NCI-H1417 treated with DMSO at 0.1 percent for 48 hours (cell line): ENCODE measurements at places on chromosomes 1 and 21.
A peak's percentile ranks its signal among the peaks of the same experiment; 100 is the strongest.

DNA sequence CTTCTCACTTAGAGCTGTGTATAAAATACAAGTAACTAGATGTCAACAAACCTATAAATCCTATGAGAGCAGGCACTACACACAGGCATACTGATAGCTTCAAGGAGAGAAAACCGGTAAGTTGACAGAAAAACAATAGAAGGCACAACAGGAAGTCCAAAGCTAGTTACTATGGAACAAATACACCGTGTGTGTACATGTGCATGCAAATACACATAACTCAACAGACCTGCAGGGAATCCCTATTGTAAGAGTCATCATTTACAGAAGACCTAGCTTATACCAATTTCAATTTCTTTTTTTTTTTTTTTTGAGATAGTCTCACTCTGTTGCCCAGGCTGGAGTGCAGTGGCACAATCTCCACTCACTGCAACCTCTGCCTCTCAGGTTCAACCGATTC, 26.3 kb downstream of the JAK1 start:
- peak; percentile 26 for DNase-seq

GRCh38 chr1:227816750-227817446, 1.4 kb downstream of the PRSS38 start:
- no peak for DNase-seq

GRCh38 chr1:149888999-149889289, 10.4 kb upstream of the BOLA1 start:
- DNase-seq = no peak

DNA sequence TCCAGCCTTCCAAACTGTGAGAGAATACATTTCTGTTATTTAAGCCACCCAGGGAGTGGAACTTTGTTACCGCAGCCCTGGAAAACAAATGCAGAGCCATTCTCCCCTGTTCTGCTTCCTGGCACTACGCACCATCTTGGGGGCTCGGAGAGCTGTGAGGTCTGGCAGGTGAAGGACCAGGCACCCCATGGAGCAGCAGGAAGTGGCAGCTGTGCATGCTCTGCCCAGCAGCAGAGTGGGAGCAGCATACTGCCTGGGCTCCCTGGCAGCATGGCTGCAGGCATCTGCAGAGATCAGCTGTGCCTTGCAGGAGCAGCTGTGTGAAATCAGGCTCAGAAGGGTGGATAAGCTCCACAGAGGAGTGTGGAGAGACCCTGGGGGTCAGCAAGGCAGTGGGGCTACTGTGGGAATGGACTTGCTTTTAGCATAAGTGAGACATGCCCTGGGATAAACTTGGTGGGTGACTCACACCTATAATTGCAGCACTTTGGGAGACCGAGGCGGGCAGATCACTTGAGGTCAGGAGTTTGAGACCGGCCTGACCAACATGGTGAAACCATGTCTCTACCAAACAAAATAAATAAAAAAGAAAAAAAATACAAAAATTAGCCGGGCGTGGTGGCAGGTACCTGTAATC, 17.7 kb upstream of the ZSCAN20 start:
- no peak for DNase-seq

DNA sequence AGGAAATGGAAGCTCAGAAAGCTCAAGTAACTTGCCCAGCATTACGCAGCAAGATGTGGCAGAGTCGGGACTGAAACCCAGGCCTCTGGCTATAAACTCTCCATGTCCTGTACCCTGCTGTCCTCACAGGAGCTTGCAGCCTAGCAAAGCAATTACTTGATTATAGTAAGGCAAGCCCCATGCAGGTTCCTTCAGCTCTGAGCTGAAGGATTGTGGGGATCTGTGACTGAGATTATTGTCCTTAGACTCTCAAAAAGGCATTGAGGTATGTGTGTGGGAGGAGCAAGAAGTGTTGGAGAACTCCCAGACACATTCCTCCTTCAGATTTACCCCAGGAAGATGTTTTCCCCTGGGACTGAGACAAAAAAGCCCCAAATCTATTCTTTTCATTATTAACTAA, 124.0 kb upstream of the SPATA6 start:
- no peak for DNase-seq

DNA sequence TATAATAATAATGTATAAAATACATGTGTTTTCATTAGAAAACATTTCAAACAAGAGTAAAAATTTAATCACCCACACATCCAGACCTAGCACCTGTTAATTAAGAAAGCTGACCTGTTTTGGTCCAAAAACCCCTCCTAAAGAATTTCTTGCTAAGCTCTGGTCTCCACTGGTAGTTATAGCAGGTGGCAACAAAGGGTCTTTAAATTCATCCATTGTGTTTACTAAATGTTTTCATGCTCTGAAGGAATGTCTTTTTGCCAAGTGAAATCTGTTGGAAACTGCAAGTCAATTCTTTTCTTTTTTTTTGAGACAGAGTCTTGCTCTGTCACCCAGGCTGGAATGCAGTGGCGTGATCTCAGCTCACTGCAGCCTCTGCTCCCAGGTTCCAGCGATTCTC, 141.1 kb downstream of the ESRRG start:
- DNase-seq = no peak

DNA sequence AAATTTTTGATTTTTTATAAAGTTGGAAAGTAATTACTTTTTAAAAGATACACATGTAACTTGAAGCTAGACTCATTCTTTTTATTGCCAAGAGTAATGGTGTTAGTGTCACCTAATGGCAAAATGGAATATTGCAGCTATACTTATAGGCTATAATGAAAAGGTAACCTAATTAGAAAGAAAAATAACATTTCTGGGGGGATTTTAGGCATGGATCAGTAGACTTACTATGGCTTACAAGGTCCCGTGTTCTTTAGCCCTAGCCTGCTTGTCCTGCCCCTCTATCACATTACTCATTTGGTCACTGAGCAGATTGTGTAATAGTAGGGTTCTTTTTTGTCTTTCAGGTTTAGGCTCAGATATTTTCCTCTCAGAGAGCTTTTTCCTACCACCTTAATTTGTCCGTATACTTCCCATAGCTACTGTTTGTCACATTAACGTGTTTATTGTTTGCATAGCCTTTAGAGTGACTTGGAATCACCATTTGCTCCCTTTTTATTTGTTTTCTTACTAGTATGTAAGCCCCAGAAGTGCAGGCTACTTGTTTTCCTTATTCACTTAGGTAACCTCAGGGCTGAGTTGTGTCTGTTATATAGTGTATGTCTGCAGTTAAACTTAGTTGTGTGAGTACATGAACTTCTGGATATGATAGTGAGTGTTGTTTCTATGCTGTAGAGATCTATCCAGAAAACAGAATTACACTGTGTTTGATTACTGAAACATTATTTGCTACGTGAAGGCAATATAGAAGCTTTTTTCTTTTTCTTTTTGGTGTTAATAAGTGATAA, 58.7 kb downstream of the RABGAP1L start:
- DNase-seq = peak; percentile 14

DNA sequence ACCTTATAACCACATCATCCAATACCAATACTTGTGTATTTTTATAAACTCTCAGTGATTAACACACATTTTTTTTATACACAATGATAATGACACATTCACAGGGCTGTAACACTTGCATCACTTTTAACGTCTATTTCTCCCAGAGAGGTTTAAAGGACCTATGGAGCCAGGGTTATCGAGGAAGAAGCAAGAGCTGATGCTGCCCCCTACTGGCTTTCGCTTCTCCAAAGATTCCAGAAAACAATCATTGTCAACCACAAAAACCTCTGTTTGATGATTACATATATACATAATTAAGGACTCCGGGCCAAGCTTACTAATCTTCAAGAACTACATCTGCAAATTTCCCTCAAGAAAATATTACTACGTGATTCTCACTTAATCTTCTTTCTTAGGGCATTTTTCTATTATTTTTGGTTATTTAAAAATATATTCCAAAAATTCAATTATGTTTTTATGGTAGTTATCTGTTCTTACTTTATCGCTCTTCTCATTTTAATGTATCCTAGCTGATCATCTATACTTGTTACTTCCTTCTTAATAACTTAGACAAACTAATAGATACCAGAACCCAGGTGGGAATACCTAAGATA, 214.5 kb downstream of the VAV3 start:
- peak; percentile 44 for DNase-seq

DNA sequence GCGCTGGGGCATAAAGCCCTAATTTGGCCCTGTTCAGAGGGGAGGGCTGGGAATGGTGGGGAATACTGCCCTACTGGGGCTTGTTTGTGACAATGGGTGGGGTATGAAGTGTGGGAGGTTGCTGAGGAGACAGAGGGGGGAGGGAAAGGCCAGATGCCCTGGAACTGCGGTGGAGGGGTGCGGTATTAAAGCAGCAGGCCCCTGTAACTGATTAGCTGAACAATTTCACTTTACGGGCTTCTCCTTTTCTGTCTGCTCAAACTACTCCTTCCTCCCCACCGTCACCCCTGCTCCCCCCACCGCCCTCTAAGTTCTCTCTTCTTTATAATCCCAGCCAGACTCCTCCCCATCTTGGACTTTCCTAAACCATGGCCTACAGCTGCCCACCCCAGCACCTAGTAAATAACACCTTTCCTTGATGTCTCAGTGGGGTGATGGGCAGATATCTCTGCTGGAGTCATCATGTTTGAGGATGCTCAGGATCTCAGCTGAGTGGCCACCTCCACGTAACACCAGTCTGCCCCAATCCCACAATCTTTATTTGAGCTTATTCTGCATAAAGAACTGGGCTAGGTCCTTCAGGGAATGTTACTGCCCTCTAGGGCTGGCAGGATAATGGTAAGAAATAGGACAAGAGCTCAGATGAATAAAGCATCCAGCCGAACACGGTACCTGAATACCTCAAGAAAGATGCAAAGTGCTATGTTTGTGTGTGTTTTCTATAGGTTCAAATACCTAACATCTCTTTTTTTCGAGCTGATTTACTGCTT, 33.5 kb downstream of the XCL1 start:
- DNase-seq = no peak

- DNase-seq = no peak
These were observed 87.3 kb upstream of the SLFNL1 start for GRCh38 chr1:41108696-41109275.

DNA sequence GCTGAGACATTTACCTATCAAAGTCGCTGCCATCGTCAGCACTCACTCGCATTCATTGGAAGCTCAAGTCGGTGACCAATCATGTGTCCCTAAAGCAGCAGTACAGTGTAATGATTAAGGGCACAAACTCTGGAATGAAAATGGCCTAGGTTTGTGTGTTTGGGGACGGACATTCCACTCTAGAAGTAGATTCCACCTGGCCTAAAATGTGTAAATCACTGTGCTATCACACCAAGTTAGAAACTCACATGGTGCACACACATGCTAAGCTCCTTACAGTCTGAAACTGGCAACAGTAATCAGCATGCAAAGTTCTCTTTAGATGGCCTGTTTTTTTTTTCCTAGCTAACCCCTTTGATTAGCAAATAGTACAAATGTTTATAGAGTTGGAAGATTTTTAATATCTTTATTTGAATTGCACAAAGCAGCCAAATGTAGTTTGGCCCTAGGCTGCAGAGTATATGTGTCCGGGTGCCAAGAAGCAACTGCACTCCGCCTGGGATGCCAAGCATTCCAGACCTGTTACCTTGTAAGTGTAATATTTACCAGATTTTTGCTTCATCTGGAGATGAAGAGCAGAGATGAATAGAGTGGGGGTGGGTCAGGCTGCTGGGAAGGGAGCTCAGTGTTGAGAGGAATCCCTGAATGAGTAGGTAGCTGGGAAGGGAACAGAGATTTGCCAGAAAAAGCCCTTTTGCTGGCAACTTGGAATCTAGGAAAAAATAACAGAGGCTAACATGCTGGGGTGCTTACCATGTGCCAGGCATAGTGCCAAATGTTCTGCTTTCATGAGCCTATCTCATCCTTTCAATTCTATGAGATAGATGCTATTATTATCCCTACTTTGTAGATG, 35.2 kb downstream of the TGFB2 start:
- no peak for DNase-seq

- DNase-seq = no peak
These were observed 28.2 kb downstream of the STPG1 start for GRCh38 chr1:24385160-24385940.

DNA sequence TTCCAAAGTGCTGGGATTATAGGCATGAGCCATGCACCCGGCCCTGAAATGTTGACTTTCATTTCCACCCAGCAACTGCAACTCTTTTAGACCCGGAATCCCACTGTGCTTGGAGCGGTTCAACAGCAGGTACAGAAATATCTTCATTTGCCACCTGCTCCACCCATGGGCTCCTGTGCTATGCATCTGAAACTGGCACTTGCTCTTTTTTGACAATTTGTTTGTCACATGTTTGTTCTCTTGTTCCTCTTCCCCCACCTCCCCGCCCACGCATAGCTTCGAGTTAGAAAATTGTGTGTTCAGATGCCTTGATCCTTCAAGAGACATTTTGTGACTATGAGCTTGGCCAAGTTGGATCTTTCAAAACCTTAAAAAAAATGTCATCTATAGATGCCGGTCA, 2.4 kb upstream of the IFNLR1 start:
- no peak for DNase-seq

GRCh38 chr21:39251326-39251725, 62.1 kb downstream of the BRWD1 start:
- no peak for DNase-seq

- DNase-seq = no peak
These were observed 2.5 kb downstream of the MR1 start for GRCh38 chr1:181036107-181036836.

GRCh38 chr1:38481871-38482826, 377.4 kb downstream of the RRAGC start:
- no peak for DNase-seq

GRCh38 chr21:42684109-42684916, 30.9 kb downstream of the PDE9A start:
- DNase-seq = no peak

GRCh38 chr21:14453339-14454015, 70.5 kb upstream of the HSPA13 start:
- DNase-seq = no peak

- DNase-seq = peak; percentile 64
These were observed 161.6 kb downstream of the GLUL start for GRCh38 chr1:182229921-182230491.

DNA sequence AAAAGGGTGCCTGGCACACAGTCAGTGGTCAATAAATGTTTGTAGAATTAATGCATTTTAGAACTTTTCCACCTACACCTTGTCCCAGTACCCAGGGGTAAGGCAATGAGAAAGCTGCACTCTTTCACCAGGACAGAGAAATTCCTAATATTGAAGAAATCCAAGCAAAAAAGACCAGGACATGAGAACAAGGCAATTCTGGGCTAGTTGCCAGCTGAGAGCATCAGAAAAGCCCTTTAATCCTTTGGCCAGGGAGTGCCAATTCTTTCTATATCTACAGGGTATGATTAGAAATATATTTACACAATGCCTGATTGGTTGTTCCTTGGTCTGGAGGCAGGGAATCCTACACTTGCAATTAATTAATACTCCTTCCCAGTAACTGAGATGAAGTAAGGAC, 492.4 kb upstream of the NFIA start:
- no peak for DNase-seq
